ENCODE measurements at places on chromosomes 11 and 22. TPM values are rescaled to one million over a fixed set of nuclear protein-coding genes. Genes with fewer than 3 reads are reported as not detected.

ABCG4 gene
- total RNA-seq, result not detected

DNA sequence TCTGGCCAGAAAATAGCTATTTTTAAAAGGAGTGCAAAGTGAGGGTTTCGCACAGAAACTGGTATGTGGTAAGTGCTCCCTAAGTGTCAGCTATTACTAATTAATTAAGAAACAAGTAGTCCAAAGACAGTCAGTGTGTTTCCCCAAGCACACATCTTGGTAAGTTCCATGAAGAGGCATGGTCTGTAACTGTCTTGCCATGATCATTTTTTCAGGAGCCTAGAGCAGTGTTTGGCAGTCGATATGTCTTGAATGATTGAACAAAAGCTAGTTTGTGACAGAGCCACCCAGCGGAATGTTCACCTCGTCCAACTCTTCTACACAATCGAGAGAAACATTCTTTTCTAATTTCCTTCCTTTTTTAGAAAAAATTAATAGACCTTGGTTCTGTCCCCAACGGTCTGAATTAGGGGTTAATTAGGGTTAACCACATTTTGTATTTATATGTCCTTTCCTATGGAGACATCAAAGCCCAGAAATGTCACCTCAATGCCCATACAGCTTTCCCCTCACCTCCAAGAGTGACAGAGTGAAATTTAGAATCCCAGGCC, 57.6 kb upstream of the FTH1 start:
- DNase-seq, result no peak

DNA sequence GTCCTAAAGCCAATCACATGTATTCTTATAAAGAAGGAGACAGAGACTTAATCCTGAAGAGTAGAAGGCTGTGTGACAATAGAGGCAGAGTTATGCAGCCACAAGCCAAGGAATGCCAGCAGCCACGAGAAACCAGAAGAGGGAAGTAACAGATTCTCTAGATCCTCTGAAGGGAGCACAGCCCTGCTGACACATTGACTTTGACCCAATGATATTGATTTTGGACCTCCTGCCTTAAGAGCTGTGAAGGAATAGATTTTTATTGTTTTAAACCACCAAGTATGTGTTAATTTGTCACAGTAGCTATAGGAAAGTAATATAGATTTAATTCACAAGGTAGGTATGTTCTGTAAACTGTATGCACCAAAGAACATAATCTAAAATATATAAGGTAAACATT, 103.6 kb downstream of the TTC17 start:
- DNase-seq, result no peak

GRIA4 gene
- total RNA-seq, result not detected

GRCh38 chr11:35012467-35013191, 96.2 kb downstream of the PDHX start:
- DNase-seq, result no peak

ST14 gene
- 0.07 TPM for total RNA-seq

DNA sequence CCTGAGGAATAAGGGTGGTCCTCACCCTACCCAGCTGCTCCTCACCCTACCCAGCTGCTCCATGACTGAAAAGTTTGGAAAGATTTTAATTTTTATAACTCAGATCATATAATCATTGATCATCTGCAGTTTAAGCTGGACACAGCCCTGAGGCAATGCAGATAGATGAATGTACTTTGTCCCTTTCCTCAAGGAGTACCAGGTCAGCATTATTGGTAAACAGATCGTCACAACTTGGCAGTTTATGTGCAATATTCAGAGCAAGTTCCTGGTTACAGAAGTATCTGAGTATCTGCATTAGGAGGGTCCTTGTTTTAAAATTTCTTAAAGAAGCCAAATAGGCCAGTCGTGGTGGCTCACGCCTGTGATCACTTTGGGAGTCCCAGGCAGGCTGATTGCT, 3.6 kb downstream of the TNRC6B start:
- no peak for DNase-seq

GRCh38 chr11:12941671-12942070, 67.4 kb upstream of the RASSF10 start:
- no peak for DNase-seq

GRCh38 chr22:30181459-30182349, 64.9 kb downstream of the LIF start:
- DNase-seq, result no peak
